ENCODE measurements at places on chromosomes 6 and 20. TPM values are rescaled to one million over a fixed set of nuclear protein-coding genes. Genes with fewer than 3 reads are reported as not detected.

The APCDD1L gene
- not detected for total RNA-seq

The DAAM2 gene
- total RNA-seq: not detected

The ADGB gene
- not detected for total RNA-seq

The HFE gene
- total RNA-seq: 27.3 TPM

The ERVFRD-1 gene
- not detected for total RNA-seq

- peak; percentile 64 for DNase-seq
Observed at GRCh38 chr6:158654498-158654897, 4.6 kb downstream of the SYTL3 start.

DNA sequence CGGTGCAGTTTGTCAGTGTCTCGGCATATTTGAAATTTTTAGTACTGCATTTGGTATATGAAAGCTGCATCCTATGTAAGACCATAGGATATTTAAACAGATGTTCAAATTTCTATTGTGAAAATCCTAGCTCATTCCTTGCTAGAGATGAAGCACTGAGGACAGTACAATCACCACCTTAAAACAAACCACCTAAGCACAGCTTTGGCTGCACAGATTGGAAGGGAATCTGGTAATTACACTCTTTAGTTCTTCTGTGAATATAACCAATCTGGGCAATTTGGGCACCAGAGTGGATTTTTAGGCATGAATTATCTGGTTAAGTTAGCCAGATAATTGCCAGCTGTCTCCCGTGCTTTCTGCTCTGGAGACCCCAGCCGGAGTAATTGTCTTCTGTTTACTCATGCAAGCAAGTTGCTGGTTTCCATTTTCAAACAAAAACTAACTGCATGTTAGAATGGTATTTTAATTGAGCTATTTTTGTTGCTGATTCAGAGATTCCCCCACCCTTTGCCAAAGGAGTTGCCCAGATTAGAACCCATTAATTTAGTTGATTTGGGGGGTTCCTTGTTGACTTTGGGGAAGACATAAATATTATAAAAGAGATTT is 36.9 kb downstream of the E2F3 start:
- DNase-seq: no peak

GRCh38 chr20:52193886-52194545 is 2.4 kb upstream of the ZFP64 start:
- DNase-seq: peak; percentile 26

DNA sequence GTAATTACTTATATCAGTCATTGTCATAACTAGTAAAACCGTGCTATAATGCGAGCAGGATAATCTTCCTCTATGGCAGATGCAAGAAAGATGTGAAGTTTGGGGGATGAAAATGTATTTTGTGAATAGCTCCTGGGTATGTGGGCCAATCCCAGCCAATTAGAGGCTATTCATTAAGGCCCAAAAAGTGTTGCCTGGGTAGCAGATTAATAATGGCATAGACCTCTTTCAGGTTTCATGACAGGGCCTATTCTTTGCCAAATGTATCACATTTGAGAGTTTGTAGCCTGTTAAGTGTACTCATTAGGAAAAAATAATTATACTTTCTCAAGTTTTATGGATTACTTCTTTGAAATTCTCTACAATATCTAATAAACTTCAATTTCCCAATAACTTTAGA is 199.2 kb upstream of the POU3F2 start:
- no peak for DNase-seq

DNA sequence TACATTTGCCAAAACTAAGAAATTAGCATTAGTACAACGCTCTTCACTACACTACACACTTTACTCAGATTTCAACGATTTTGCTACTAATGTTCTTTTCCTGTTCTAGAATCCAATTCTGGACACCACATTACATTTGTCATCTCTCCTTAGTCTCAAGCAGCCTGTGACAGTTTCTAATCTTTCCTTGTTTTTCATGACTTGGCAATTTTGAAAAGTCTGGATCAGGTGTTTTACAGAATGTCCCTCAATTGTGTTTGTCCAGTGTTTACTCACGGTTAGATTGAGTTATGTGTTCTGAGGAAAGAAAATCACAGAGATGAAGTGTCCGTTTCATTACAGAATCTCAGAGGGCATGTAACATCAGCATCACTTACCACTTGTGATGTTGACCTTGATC is 372.6 kb downstream of the TFAP2A start:
- DNase-seq: no peak

GRCh38 chr20:54345301-54345724 is 130.1 kb upstream of the DOK5 start:
- peak; percentile 85 for DNase-seq

DNA sequence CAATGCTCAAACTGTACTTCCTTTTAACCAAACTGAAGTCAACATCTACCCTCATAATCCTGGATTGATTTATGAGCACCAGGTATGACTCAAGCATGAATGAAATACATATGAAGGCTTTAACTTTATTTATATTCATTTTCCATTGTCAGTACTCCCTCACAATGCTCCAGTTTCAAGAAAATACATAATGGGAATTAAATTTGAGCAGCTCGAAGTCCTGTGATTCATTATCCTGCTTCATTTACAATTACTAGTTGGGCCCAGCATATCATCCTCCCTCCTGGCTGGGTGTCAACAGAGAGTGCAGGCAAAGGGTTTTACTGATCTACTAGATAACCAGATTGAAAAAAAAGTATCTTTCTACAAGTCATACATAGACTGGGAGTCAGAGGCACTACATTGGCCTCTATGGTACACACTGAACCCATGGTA is 10.1 kb downstream of the SAMHD1 start:
- no peak for DNase-seq

DNA sequence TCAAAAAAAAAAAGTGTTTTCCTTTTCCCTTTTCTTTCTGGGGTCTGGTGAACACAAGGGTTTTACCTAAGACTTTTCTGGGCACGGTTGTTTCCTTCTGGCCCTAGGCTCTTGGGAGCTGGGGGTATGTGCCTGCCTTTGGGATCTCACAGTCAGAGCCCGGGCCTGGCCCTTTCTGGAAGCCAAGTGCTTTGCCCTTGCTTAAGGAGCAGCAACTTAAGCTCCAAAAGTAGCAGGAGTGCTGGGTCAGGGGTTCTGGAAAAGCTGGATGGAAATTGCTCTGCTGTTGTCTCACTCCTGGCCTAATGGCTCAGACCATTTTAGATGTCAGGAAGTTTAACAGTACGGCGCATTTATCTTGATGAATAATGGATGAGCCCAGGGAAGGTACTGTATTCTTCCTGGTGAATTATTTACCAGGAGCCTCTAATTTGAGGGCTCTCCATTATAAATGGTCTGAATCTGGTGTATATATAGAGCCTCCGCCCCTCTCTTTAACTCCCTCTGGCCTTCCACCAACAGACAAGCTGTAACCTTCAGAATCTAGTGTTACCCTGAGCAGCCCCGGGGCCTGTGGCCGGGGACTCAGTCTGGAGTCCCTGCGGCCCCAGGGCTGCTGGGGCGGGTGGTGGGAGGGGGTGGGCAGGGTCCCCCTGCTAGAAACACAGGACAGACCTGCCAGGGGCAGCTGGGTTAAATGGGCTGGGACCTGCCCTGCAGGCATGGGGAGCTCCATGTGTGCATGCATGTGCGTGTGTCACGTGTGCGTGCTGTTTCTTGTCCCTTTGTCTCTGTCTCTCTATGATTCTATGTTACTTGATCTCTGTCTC is 37.5 kb downstream of the PTK7 start:
- DNase-seq: peak; percentile 58

- DNase-seq: no peak
Observed at GRCh38 chr20:36402708-36403107, 96.6 kb downstream of the DLGAP4 start.

- DNase-seq: no peak
Observed at GRCh38 chr6:139699911-139700310, 325.5 kb upstream of the CITED2 start.

Measured in Caki2 (cell line).